A172 (cell line): ENCODE measurements at places on chromosomes 12 and 14.

- DNase-seq, result no peak
Measured at GRCh38 chr14:71049435-71050133, 142.3 kb downstream of the PCNX1 start.

DNA sequence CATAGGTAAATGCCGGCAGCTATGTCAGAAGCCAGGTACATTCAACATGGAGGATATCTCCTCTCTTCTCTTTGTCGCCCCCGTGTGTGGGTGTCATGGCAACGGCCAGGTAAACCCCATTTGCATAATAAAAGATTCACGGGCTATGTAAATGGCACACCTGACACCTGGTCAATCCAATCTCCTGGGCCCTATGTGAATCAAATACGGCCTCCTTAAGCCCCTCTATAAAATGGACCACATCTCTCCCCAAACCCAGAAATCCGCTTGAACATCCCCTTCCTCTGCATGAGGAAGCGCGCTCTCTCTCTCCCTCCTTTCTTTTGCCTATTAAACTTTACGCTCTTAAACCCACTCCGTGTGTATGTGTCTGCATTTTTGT is 363.7 kb downstream of the SOX5 start:
- no peak for DNase-seq

- DNase-seq, result no peak
Measured at GRCh38 chr12:6820166-6820565, 1.5 kb upstream of the GPR162 start.

- DNase-seq, result no peak
Measured at GRCh38 chr12:15720295-15720694, 68.9 kb downstream of the EPS8 start.

DNA sequence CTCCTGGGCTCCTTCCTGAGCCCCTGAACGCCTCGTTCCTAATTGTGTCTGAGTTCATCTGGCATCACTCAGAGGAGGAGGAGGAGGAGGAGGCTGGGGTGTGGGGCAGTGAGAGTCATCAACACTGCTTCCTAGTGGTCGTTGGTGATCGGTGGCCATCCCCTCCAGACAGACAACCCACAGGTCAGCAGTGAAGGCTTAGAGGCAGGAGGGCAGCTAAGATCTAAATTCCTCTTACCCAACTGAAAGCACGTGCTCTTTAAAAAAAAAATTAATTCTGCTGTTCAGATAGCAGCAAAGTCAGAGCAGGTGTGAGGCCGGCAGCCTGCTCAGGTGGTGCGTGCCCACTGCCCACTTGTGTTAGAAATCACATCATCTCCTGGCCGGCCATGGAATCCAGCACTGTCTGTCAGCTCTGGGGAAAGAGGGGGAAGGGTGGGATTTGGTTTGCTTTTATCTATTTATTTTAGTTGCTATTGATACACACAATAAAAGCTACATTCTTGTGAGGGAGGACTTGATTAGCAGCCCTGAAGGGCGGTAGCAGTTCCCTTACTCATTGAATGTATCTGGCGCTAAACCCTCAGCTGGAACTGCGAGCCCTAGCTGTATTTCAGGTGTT is 46.6 kb downstream of the PPP2R5C start:
- DNase-seq, result no peak

DNA sequence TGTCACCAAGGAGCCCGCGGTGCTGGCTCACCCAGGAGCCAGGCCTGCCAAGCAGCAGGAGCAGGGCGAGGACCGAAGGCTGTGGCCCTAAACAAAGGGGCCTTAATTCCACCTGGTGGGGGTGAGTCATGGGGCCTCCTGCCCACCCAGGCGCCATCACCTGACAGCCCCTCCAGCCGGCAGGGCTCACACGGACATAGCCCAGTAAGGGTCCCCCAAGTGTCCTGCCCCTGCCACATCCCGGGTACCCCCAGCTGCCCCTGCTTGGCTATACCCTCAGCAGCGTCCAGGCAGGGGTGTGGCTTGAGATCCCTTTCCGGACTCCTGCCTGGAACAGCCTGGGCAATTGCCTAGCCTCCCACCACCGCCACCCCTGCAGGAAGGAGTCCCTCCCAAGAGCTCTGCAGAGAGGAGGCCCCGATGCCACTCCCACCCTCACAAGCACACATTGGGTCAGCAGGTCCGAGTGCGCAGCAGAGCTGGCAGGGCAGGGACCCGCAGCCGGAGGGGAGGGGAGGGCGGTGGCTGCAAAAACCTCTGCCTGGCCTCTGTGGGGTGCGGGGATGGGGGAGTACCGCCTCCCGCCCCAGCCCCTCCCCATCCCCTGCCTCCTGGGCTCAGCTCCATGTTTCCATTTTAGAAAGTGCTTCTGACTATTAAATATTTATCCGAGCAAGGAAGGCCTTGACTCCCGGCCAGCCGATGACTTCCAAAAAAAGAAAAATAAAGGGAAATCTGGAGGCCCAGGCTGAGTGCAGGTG is 4.6 kb downstream of the AHNAK2 start:
- DNase-seq, result peak; percentile 95

- DNase-seq, result peak; percentile 4
Measured at GRCh38 chr12:96571101-96571862, 81.9 kb downstream of the CFAP54 start.

GRCh38 chr14:62443796-62444195 is 601.5 kb downstream of the KCNH5 start:
- peak; percentile 89 for DNase-seq

GRCh38 chr14:35255711-35256110 is 36.5 kb upstream of the PSMA6 start:
- no peak for DNase-seq

DNA sequence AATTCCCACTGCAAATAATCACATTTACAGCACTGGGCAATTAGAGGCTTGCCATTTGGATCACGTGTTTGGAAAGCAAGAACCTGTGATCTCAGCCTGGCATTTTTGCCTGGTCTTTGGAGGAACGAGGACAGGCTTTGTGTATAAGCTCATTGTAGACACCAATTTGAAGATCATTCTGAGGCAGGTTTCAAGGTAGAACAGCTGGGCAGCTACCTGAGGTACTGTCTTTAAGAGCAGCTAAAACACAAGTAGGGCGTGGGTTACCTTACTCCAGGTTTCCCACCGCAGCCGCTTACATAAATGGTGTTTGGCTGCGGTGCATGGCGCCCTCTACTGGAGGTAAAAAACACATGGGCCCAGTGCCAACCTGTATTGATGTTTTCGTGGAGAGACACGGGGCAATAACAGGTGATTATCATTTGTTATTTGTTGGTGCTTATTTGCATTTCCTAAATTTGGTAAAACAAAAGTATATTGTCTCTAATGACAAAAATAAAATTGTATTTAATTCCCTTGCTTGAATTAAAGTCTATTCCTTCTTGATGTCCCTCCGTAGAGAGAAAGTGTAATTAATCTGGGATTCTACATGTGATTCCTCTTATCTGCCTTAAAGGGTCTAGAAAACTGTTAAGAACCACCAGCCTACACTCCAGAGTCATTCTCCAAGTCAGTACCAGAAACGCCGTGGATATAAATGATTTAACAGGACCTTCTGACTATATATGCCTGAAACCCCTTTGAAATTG is 69.7 kb downstream of the SVOP start:
- peak; percentile 40 for DNase-seq

DNA sequence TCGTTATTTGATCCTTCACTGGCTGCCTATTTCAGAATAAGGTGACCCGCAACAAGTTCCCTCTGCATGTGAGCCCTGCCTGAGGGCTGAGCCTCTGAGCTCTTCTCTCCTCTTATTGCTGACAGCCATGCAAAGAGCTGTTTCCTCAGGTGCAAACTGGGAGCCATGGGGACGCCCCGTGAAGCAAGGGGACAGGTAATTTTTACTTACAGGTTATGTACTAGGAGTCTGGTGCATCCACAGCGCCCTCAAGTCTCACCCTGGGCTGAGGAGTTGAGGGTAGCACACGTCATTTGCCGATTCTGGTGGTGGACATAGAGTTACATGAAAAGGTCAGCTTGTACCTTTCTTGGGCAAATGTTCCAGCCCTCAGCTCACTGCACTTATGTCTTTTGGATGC is 26.1 kb upstream of the SERPINA6 start:
- DNase-seq, result no peak

DNA sequence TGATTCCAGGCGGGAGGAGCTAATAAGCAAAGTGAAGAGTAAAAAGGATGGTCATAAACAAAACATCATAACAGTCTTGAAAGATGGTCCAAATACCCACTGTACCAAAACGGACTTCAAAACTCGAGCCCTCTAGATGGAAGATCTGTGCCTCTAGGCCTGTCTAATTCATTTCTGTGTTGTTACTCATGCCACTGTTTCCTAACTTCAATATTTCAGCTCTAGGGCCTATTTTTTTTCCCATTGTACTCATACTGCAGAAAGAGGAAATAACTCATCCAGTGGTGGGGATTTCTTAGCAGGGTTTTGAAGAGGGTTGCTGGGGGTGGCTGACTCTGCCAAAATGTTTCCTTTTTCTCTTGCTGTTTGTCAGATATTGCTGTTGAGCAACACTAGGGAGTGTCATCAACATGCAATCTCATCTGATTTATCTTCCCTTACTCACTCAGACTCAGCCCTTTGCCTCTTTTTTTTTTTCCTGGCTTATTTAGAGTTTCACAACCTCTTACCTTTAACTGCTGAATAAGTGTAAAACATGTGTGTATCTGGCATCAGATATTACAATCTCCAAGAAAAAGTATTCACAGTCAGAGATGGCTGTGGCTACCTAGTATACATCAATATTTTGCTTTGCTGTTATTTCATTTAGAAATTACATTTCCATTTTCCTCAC is 189.6 kb downstream of the DUSP6 start:
- DNase-seq, result peak; percentile 98

- DNase-seq, result no peak
Measured at GRCh38 chr12:113525066-113525465, 53.4 kb upstream of the LHX5 start.

DNA sequence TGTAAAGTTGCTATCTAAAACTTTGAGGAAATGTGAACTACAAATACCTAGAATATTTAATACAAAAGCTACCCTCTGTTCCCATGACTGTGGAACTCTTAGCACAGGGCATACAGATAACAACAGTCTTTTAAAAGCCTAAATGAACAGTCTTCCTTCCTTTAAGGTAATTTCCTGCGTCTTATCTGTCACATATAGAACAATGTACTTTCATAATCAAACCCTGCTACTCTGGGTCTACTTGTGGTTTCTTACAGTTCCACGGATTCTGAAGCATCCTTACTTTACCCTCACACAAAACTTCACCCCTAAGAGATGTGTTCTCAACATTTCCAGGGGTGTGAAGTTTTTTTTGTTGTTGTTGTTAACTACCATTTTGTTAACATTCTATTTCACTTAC is 5.1 kb downstream of the PKP2 start:
- DNase-seq, result no peak

DNA sequence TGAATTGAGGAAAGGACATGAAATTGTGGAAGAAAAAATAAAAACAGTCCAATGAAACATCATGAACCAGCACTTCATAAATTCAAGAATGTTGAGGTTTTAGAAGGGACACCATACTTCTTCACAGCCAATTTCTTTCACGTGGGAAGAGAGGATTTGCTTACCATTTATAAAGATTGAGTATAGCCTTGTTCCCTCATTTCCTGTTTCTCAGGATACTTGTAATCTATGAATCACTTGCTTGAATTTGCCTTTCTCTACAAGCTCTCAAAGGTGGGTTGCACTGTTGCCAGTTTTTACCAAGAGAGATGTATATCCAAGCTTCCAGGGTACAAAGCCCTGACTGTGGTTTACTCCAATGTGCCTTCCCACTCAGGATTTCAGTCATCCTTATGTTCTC is 116.1 kb downstream of the DUSP6 start:
- DNase-seq, result peak; percentile 20

- no peak for DNase-seq
Measured at GRCh38 chr12:112261559-112261958, 120.7 kb downstream of the HECTD4 start.

DNA sequence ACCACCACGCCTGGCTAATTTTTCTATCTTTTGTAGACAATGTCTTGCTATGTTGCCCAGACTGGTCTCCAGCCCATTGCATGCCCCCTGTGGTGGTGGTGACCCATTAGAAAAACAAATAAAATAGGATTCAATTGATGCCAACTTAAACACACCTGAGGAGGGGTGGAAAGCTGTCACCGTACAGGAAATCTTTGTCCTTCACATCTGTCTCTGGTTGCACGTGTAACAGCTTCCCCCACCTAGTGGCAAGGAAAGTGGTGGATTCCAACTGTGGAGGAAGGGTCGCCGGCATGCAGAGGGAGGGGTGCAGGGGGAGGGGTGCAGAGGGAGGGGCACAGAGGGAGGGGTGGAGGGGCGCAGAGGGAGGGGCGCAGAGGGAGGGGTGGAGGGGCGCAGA is 26.1 kb upstream of the GPR68 start:
- no peak for DNase-seq
